ENCODE measurements at places on chromosomes 6 and 20.

DNA sequence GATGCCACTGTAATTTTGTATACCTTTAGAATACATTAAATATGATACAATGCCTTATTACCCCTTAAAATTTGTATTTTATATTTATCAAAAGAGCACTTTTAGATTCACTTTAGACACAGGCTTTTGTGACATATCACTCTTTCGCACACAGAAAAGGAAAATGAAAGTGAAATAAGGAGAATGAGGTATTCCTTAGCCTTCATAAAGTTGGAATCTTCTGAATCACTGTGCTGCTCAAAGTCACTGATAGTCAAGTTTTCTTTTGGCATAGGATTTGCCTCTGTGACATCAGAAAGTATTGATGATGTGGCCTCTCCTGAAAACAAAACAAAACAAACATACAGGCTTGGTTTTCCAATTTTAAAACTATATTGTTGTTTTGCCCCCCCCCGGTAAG, 1097.1 kb downstream of the KIF16B start:
- no peak for DNase-seq

GRCh38 chr6:52834481-52834880, 6.1 kb downstream of the GSTA5 start:
- no peak for DNase-seq

- DNase-seq: no peak
Observed at GRCh38 chr20:25054995-25055629, 2.8 kb downstream of the ACSS1 start.

- no peak for DNase-seq
Observed at GRCh38 chr6:138593909-138594757, 94.8 kb upstream of the NHSL1 start.

- DNase-seq: no peak
Observed at GRCh38 chr6:55089325-55089724, 85.0 kb upstream of the HCRTR2 start.

GRCh38 chr6:98695091-98695801, 139.1 kb upstream of the POU3F2 start:
- DNase-seq: no peak

- DNase-seq: no peak
Observed at GRCh38 chr6:99521633-99522151, 6.5 kb upstream of the USP45 start.

DNA sequence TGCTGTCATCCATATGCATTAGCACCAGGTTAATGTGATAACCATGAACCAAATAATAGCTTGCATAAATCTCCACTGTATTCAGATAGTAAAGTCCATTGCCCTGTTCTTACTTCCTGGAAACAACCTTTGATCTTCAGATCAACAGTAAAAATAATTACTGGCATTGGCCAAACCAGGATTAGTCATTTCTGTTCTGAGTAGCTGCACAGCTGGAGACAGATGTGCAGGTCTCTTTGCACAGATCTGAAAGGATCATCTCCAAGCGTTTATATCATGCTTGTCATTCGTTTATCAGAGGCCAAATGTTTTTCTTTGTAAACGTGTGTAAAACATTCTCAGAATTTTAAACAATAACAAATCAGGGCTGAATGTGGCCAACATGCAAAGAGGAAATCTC, 134.4 kb upstream of the HMGCLL1 start:
- no peak for DNase-seq

DNA sequence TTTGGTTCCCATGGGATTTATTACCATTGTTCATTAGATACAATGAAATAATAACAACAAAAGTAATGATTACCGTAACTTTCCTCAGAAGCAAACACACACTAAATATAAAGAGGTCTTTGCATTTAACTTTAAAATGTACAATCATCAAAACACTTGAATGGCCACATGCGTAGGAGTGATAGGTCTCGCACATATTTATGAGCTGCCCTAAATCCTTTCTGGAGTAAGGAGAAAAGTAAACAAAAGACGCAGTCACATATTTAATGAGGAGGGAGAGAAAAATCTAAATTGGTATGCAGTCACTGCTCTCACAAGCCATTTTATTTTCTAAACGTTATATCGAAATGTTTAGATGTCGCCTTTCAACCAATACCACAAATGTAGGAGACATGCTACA, 129.4 kb upstream of the TCF21 start:
- DNase-seq: no peak

GRCh38 chr20:36461600-36462439, 79.5 kb upstream of the MYL9 start:
- no peak for DNase-seq

DNA sequence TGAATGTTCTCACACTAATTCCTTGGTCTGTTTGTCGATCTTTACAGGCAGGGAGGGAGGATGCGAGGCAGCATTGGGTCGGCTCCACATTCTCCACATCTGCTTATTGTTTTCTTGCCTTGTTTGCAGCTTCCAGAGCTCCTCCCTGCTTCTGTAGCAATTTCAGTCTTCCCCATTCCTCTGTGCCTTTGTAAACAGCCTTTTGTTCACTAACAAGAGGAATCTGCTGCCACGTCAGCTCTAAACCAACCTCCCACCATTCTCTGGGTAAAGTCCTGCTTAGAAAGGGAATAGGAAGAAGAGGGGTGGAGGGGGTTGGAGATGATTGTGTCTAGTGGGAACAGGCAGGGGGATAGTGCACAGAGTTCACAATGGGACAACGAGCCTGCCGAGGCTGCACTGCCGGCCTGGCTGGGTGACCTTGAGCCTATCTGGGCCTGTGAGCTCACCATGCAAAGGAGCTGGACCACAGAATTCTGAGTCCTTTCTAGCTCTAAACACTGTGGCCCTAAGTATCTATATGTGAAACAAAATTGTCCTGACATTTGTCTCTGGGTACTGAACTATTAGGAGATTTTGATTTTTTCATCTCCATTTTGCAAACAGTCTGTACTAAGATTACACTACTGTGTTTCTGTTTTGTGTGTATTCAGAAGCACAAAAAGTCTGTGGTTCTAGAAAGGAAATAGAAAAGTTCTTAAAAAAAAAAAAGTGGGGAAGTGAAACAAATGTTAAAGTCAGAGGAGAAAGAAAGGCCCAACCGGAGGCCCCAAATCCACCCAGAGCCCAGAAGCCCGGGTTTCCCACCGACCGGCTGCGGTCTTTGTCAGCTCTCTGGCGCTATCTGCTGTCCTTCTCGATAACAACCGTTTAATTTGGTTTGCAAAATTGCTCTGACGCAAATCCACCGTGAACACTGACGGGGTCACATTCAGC, 1.4 kb upstream of the PRND start:
- peak; percentile 68 for DNase-seq

- no peak for DNase-seq
Observed at GRCh38 chr6:57222743-57223077, 603 bp upstream of the RAB23 start.

DNA sequence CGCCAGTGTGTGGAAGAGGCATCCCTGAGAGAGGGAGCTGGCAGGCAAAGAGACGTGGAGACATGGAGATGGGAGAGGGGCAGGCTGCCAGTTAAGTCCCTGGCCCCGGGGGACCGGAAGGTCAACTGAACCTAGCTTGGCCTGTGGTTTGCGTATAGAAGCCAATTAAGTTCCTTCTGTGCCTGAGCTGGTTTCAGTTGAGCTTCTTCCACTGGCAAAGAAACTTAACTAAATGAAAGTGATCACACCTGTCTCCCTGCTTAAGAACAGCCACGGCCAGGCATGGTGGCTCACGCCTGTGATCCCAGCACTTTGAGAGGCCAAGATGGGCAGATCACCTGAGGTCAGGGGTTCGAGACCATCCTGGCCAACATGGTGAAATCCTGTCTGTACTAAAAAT, 26.7 kb upstream of the NNAT start:
- DNase-seq: no peak

- DNase-seq: peak; percentile 77
Observed at GRCh38 chr6:26571592-26572296, 25.0 kb upstream of the ABT1 start.

GRCh38 chr6:168116438-168116974, 37.5 kb upstream of the FRMD1 start:
- DNase-seq: no peak

- no peak for DNase-seq
Observed at GRCh38 chr6:11043961-11044711, at the start of gene ELOVL2. TSS of gene ELOVL2 (minus strand) at chr6:11044305. CDS start at chr6:11044230, 75 bp downstream.

- DNase-seq: no peak
Observed at GRCh38 chr6:2688401-2689064, 62.2 kb downstream of the MYLK4 start.

- DNase-seq: peak; percentile 41
Observed at GRCh38 chr6:163414117-163414945, at the start of gene QKI. TSS of gene QKI (plus strand) at chr6:163414718. CDS start at chr6:163415194, 476 bp downstream.
